ENCODE measurements at places on chromosomes 12 and 14. TPM values are rescaled to one million over a fixed set of nuclear protein-coding genes. Genes with fewer than 3 reads are reported as not detected.

DNA sequence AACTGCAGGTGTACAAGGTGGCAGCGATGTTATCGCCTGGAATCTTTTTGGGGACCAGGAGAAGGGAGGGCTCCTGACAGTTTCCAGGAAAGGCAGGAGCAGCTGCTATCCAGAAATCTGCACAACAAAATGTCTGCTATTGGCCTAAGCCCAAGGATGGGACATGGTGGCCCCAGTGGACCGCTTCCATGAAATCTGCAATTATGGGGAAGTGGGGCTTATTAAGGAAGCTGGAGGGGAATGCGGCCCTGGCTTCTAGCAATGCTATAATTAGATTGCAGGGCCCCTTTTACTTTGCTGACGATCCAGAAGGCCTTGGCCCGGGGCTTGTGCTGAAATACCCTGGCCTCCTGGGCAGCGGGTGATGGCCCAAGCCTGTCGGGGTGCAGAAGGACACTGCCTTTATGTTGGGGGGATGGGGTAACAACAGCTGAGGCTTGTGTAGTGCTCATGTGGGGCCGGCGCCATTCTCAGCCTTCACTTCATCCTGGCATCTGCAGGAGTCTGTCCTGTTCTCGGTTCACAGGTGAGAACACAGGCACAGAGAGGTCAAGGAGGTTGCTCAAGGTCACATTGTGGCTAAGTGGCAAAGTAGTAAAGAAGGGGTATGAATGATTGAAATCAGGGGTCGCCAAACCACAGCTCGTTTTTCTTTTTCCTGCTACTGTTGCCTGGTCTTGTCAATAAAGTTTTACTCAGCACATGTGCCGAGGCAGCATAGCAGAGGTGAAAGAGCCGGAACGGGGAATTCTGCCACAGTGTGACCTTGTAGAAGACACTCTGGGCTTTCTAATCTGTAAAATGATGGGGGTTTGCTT, 153.5 kb downstream of the RBM19 start:
- no peak for DNase-seq

DNA sequence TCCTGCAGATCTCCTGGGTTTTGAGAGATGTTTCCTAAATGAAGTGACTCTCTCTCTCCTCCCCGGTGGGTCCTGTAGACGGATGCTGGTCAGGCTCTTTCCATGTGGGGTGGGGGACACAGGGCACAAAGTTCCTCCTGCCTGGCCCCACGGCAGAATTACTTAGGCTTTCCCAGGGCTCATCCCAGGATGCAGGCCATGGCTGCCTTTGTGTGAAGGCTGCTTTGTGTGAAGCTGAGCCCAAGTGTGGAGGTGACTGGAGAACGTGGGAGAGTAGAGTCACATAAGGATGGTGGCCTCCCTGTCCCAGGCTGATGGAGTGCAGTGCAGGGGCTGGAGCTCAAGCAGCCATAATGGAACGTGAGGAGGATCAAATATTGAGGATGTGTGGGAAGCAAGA, 200.2 kb downstream of the ADGRD1 start:
- DNase-seq: no peak

DNA sequence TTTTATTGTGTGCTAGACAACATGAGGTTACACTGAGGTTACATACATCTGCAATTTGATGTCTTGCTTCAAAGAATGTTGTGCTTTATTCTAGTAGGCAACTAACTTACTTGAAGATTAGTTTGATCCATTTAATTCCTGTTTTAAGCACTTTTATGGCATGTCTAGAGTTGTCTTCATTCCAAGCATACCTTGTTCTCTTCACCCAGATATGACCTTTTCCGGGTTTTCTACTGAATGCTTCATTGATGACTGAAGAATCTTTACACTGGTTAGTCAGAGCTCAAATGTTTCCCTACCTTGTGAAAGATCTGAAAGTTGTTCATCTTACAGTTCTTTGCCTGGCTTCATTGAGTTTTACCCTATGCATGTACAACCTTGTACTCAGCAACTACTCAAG, 274.0 kb upstream of the KITLG start:
- DNase-seq: no peak

GRCh38 chr12:54654926-54655325, 6.8 kb upstream of the DCD start:
- DNase-seq: peak; percentile 25

Gene SIX6
- total RNA-seq: 0.07 TPM

DNA sequence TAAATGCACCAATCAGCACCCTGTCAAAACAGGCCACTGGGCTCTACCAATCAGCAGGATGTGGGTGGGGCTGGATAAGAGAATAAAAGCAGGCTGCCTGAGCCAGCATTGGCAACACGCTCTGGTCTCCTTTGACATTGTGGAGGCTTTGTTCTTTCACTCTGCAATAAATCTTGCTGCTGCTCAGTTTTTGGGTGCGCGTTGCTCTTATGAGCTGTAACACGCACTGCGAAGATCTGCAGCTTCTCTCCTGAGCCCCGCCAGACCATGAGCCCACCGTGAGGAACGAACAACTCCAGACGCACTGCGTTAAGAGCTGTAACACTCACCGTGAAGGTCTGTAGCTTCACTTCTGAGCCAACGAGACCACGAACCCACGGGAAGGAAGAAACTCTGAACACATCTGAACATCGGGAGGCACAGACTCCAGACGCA, 8.4 kb upstream of the PIANP start:
- no peak for DNase-seq

DNA sequence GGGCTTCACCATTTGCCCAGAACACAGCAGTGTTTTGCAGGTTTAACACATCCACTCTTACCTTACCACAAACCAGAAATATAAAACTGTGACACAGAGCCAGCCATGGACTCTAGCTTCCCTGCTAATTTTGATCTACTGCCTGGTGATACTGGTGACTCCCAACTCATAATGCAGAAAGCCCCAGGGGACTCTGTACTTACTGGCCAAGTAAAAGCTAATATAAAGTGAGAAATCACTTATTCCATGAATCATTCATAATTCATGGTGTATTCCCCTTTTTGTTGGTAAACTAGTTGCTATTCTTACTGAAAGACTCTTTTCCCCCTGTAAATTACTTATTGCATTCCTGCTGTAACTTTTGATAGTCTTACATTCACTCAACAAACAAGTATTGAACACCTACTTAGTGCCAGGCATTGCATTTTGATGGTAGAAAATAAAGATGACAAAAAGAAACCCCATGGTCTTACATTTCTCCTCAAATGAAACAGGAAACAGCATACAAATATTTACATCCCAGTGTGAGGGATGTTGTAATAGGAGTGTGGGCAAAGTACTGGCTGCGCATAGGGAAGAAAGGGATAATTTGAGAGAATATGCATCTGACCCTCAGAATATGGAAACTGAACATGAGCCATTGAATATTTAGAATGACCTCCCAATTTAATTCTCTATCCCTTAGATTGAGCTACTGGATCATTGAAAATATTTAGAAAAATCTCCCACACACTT, 279.6 kb downstream of the PDZRN4 start:
- no peak for DNase-seq

- no peak for DNase-seq
These were observed 24.0 kb upstream of the GNG2 start for GRCh38 chr14:51836417-51836816.
